ENCODE measurements at places on chromosomes 13 and 19.

GRCh38 chr19:33260628-33261418 lies 35.2 kb upstream of the SLC7A10 start:
- no peak for DNase-seq

DNA sequence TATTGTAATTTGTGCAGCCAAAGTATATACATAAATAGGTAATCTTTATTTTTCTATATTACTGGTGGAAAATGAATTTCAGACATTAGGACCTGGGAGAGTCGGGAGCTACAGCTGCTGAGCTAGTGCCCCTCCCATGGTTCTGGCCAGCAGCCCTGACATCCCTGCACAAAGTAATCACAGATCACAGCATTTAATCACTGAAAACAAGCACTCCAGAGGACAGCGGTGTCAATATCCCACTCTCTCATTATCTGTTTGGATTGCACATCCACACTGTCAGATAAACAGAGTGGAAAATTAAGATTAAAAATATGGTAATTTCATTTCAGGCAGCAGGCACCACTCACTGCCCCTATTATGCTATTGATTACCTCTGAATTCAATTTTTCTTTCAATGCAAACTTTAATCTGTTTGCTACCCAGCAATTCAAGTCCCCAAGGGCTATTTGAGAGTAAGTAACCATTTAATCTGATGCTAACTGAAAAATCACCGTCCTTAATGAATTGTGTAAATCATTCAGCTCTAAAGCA lies 254.1 kb upstream of the SOX21 start:
- DNase-seq, result no peak

GRCh38 chr13:50401721-50402465 lies 386.6 kb downstream of the KCNRG start:
- DNase-seq, result no peak

DNA sequence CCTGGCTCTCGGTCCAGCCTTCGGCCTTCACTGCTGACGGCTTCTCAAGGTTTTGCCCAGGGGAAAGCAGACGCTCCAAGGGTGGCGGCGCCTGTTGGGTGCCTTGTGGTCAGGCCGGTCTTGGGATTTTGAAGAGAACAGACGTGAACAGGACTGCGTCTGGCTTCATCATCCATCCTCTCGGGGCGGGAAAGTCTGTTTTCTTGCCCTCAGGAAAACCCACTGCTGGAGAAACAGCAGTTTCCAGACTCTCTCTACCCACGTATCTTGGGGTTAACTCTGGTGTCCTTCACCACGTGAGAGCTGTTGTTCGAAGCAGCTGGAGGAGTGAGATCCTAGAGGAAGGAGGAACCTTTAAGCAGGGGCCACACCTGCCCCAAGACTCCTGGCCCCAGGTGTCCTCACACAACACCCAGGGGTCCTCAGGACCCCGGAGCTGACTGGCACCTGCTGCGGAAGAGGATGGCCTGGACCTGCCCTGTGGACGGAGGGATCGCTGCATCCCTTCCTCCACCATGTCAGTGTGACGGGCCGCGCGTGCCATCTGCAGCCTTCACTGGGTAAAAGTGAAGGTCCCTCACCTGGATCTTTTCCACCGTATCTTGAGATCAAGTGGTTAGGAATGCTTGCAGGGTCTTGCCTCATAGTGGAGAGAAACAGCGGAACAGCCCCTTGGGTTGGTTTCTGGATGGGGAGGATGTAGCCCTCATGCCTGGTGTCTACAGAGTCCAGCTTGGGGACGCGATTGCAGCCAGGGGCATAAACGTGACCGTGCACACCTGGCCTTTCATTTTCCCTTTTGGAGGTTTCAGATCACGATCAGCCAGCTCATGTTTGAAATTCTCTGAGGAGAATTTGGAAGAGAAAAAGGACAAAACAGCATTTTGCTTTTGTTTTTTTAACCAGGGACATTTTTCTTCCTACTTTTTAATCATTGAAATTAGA lies 69.5 kb upstream of the MCF2L start:
- no peak for DNase-seq

- DNase-seq, result no peak
Observed at GRCh38 chr19:2037651-2038255, 13.3 kb downstream of the MKNK2 start.

GRCh38 chr19:4550018-4550417 lies 9.5 kb downstream of the SEMA6B start:
- DNase-seq, result no peak

Data from iPS-NIHi11 (cell line).